ENCODE measurements at places on chromosomes 5 and 9. TPM values are rescaled to one million over a fixed set of nuclear protein-coding genes. Genes with fewer than 3 reads are reported as not detected.

GRCh38 chr5:113059232-113060040 lies 82.8 kb downstream of the DCP2 start:
- no peak for DNase-seq
- H3K4me3 ChIP-seq: no peak overlapping the region
- H3K27me3 ChIP-seq: no peaks in the 10 kb centered on the region
- no peak overlapping the region for H3K27ac ChIP-seq
- H3K4me1 ChIP-seq: peaks cover 14% of the 10 kb centered on the region

- no peaks in the 10 kb centered on the region for H3K27me3 ChIP-seq
- H3K4me3 ChIP-seq: no peak overlapping the region
- peaks cover 3% of the 10 kb centered on the region for H3K36me3 ChIP-seq
- no peak for DNase-seq
- peaks cover 19% of the 10 kb centered on the region for H3K4me1 ChIP-seq
Measured at GRCh38 chr5:6636293-6636692, 3.1 kb downstream of the SRD5A1 start.

GRCh38 chr9:77725046-77725694 lies 77.0 kb upstream of the GNA14 start:
- peaks cover 6% of the 10 kb centered on the region for H3K4me1 ChIP-seq
- DNase-seq: no peak
- peaks cover 10% of the 10 kb centered on the region for H3K36me3 ChIP-seq

DNA sequence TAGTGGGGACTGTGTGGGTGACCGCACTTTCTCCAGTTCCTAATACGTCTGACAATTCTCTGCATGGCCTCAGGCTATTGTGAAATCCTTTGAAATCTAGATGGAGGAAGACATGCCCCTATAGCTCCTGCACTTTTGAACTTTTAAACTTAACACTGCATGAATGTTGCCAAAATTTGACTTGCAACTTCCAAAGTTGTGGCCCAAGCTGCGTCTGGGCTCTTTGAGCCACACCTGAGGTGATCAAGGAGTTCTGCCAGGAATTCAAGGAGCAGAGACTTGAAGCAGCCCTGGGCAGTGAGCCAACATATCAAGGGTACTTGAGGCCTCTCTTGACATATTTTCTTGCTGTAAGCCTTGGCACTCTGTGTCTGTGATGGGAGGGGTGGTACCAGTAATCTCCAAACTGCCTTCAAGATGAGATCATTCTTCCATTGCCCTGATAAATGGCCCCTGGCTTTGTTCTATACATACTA lies 1336.1 kb upstream of the CDH9 start:
- H3K27me3 ChIP-seq: no peaks in the 10 kb centered on the region
- DNase-seq: no peak
- no peaks in the 10 kb centered on the region for H3K36me3 ChIP-seq
- H3K4me1 ChIP-seq: no peaks in the 10 kb centered on the region

DNA sequence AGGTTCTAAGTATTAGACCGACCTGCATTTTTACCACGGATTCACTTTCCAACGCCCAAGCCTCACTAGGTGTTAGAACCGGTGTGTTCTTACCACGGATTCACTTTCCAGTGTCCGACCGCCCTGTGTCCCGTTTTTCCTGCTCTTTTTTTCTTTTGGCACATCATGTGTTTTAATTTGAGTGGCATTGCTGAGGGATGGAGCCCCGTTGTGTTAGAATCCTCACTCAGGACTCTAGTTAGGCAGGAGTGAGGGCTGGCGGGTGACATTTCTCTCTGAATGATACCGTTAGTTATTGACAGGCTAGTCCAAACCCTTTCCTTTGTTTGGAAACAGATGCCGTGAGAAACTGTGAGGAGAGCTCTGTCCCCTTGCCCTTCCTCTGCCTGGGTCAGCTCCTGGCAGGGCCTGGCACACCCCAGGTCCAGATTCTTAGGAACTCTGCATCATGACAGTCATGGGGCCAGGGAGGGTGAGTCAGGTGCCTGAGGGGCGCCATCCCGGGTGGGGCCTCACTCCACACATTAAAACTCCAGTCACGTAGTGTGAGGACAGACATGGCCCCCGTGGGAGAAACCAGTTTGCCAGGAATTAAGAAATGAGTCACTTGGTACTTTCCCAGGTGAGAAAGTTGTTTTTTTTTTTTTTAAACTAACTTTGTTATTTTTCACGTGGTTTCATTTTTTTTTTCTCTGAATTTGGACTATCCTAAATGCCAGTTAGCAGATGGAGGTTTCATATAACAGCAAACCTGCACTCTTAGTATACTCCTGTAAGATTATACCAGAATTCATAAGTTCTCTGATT lies 15.8 kb downstream of the EXOC3 start:
- H3K27me3 ChIP-seq: no peaks in the 10 kb centered on the region
- H3K4me1 ChIP-seq: peaks cover 12% of the 10 kb centered on the region
- peaks cover 58% of the 10 kb centered on the region for H3K36me3 ChIP-seq
- peak overlapping the region; percentile 32 for H3K27ac ChIP-seq
- DNase-seq: no peak

DNA sequence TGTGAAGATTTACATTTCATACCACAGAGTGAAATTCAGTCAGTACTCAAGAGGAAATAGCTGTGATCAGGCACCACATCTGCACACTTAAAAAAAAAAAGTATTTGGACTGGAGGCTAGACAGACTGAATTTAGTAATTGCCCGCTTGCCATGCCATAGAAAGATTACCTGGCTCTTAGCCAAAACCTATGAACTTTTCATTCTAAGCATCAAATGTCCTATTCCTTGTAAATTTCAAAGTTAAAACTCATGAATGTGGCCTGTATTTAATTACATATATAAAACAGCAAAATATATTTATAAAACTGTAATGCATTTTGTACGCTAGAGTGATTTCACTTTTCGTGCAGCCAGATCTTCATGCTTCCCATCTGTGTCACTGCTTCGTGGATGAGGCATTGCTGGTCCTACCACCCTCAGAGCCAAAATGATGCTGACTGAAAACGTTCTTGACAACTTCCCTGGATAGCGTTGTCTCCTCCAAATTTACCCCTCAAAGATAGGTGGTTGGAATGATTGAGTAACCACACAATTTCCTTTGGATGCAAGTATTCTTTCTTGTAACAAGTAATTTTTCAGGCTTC lies 447.9 kb upstream of the SGCD start:
- H3K4me3 ChIP-seq: no peak overlapping the region
- H3K27ac ChIP-seq: no peak overlapping the region
- no peaks in the 10 kb centered on the region for H3K4me1 ChIP-seq

Gene NR5A1
- not detected for total RNA-seq

- H3K36me3 ChIP-seq: no peaks in the 10 kb centered on the region
- H3K4me3 ChIP-seq: no peak overlapping the region
- no peak overlapping the region for H3K27ac ChIP-seq
- DNase-seq: no peak
Measured at GRCh38 chr5:164748861-164749260, 1243.4 kb downstream of the MAT2B start.

- peak overlapping the region; percentile 53 for H3K4me3 ChIP-seq
- no peaks in the 10 kb centered on the region for H3K36me3 ChIP-seq
- peaks cover 26% of the 10 kb centered on the region for H3K27me3 ChIP-seq
- H3K27ac ChIP-seq: peak overlapping the region; percentile 93
- DNase-seq: peak; percentile 59
- peaks cover 41% of the 10 kb centered on the region for H3K4me1 ChIP-seq
Measured at GRCh38 chr9:99823681-99824377, 2.1 kb downstream of the NR4A3 start.

GRCh38 chr5:177445917-177446199 lies 756 bp upstream of the PRR7 start:
- peak overlapping the region; percentile 94 for H3K27ac ChIP-seq
- H3K4me3 ChIP-seq: peak overlapping the region; percentile 50
- peak; percentile 39 for DNase-seq
- H3K4me1 ChIP-seq: peaks cover 57% of the 10 kb centered on the region
- no peaks in the 10 kb centered on the region for H3K27me3 ChIP-seq

Gene LCP2
- total RNA-seq: 318 TPM

Gene SLC46A2
- total RNA-seq: not detected

GRCh38 chr5:166341740-166342337 lies 1949.6 kb upstream of the WWC1 start:
- no peak overlapping the region for H3K4me3 ChIP-seq
- DNase-seq: no peak
- no peaks in the 10 kb centered on the region for H3K4me1 ChIP-seq
- H3K27me3 ChIP-seq: no peaks in the 10 kb centered on the region

DNA sequence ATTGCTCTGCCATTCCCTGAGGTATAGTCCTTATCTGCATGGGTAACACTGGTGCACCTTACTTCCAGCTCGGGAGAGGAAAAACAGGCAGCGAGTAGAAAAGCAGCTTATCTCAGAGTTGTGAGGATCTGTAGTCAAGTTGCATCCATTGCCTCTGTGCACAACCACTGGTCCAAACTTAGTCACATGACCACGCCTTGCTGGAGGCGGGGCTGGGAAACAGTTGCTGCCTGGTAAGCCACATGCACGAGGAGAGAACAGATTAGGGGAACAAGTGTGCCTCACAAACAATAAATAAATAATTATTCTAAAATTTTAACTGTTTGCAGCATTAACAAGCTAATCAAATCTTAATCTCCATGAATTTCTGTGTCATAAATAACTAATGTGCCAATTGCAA lies 18.6 kb downstream of the ZNF622 start:
- no peak overlapping the region for H3K4me3 ChIP-seq
- no peaks in the 10 kb centered on the region for H3K4me1 ChIP-seq
- peaks cover 36% of the 10 kb centered on the region for H3K36me3 ChIP-seq
- H3K27ac ChIP-seq: no peak overlapping the region
- H3K27me3 ChIP-seq: no peaks in the 10 kb centered on the region
- no peak for DNase-seq

DNA sequence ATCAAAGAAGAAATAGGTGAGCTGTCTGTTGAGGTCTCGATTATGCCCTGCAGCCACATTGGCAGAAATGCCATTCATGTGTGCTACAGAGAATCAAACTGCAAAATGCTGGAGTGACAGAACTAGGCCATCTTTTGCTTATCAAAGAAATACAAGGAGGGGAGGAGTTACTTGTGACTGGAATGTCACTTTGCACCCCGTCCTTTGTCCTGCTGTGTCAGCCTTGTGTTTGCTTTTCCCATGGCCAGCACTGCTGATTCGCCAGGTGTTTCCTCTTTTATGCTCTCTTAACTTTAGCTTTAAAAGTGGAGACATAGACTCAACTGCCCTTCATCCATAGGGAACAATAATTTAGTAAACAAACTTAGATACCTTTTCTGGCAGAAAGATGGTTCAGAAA lies 54.3 kb downstream of the SLC46A2 start:
- no peak overlapping the region for H3K4me3 ChIP-seq
- H3K36me3 ChIP-seq: peaks cover 23% of the 10 kb centered on the region
- H3K27ac ChIP-seq: no peak overlapping the region
- H3K27me3 ChIP-seq: no peaks in the 10 kb centered on the region
- no peaks in the 10 kb centered on the region for H3K4me1 ChIP-seq

Gene RAI14
- total RNA-seq: 2.6 TPM

DNA sequence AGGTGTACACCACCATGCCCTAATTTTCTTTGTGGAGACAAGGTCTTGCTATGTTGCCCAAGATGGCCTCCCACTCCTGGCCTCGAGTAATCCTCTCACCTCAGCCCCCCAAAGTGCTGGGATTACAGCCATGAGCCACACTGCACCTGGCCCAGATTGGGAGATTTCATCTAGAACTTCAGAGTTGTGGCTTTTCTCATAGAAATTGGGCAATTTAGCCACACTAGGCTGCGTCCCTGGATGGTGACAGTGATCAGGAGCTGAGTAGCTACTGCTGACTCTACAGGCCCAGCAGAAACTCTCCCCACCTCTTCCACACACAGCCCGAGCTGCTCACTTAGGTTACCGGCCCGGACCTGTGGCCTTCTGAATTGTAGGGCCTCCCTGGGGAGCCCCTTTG lies 7.7 kb downstream of the PFN3 start:
- no peaks in the 10 kb centered on the region for H3K36me3 ChIP-seq
- DNase-seq: no peak
- no peaks in the 10 kb centered on the region for H3K27me3 ChIP-seq
- no peak overlapping the region for H3K4me3 ChIP-seq

Gene TLX3
- not detected for total RNA-seq

- no peak for DNase-seq
- no peaks in the 10 kb centered on the region for H3K36me3 ChIP-seq
- H3K27me3 ChIP-seq: no peaks in the 10 kb centered on the region
- H3K27ac ChIP-seq: no peak overlapping the region
- no peaks in the 10 kb centered on the region for H3K4me1 ChIP-seq
Measured at GRCh38 chr5:169213479-169213878, 87.5 kb downstream of the SLIT3 start.

GRCh38 chr5:136191304-136192014 lies 1.5 kb downstream of the SMIM32 start:
- no peaks in the 10 kb centered on the region for H3K36me3 ChIP-seq
- no peak for DNase-seq
- no peak overlapping the region for H3K4me3 ChIP-seq
- H3K27me3 ChIP-seq: no peaks in the 10 kb centered on the region
- H3K27ac ChIP-seq: no peak overlapping the region

Gene TLR4
- total RNA-seq: 0.55 TPM

DNA sequence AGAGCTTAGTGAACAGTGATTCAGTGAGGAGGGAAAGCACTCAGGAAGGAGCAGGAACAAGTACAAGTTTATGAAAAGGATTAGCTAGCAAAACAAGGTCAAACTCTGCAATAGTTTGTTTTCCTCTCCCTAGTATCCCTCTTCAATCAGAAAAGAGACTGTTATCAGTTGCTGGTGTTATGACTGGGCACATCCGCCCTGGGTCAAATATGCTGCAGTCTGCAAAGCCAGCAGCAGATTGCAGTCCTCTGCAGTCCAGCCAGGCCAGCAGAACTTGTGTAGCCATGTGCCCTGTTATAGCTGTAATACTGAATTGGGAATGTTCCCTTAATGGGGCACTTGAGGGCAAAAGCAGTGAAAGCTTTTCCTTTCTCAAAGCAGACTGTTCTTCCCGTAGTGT lies 12.0 kb downstream of the PCDHAC2 start:
- H3K4me3 ChIP-seq: no peak overlapping the region
- no peak for DNase-seq
- no peak overlapping the region for H3K27ac ChIP-seq
- H3K36me3 ChIP-seq: no peaks in the 10 kb centered on the region
- no peaks in the 10 kb centered on the region for H3K27me3 ChIP-seq
- H3K4me1 ChIP-seq: no peaks in the 10 kb centered on the region

Measured in CD4-positive, alpha-beta memory T cell (primary cell).